ENCODE measurements at places on chromosomes 1 and 21. TPM values are rescaled to one million over a fixed set of nuclear protein-coding genes. Genes with fewer than 3 reads are reported as not detected.

The TIE1 gene
- 0.17 TPM for total RNA-seq

The CR1L gene
- not detected for total RNA-seq

The KPRP gene
- total RNA-seq = not detected

The LAX1 gene
- total RNA-seq = not detected

The LRRC53 gene
- total RNA-seq = not detected

The LHX8 gene
- total RNA-seq = under 0.01 TPM

The CDKN2C gene
- 16.7 TPM for total RNA-seq

The SPEN gene
- 19.9 TPM for total RNA-seq

The LCE1C gene
- total RNA-seq = not detected

The SORT1 gene
- 8.9 TPM for total RNA-seq

The RGS8 gene
- total RNA-seq = under 0.01 TPM

The LAD1 gene
- total RNA-seq = not detected

The DAB1 gene
- not detected for total RNA-seq

The KIF17 gene
- total RNA-seq = 1.5 TPM

The OLFML2B gene
- 7.1 TPM for total RNA-seq

The WDR77 gene
- 33.0 TPM for total RNA-seq

The NEK2 gene
- total RNA-seq = 1.5 TPM

The TNFRSF9 gene
- 0.17 TPM for total RNA-seq

The PLA2G2C gene
- not detected for total RNA-seq

The PEAR1 gene
- total RNA-seq = 5.6 TPM

The LYPLAL1 gene
- total RNA-seq = 44.8 TPM

The VHLL gene
- not detected for total RNA-seq

The FCRL1 gene
- total RNA-seq = not detected

The URB2 gene
- total RNA-seq = 6.0 TPM

The KRTAP21-2 gene
- not detected for total RNA-seq

The NOTCH2NLA gene
- total RNA-seq = 63.3 TPM

The LAPTM5 gene
- not detected for total RNA-seq

The FAAH gene
- 1.8 TPM for total RNA-seq

The TMPRSS3 gene
- total RNA-seq = not detected

The SLC22A15 gene
- total RNA-seq = 7.6 TPM

The DIO1 gene
- total RNA-seq = under 0.01 TPM

The B3GALT6 gene
- total RNA-seq = 25.5 TPM

The FAM110D gene
- total RNA-seq = not detected

The C8A gene
- under 0.01 TPM for total RNA-seq

The PDC gene
- total RNA-seq = not detected

The UBAP2L gene
- 64.7 TPM for total RNA-seq

The PRMT6 gene
- total RNA-seq = 16.7 TPM

The LYPD8 gene
- not detected for total RNA-seq

The SPRR2B gene
- total RNA-seq = not detected

The ATPAF1 gene
- 71.0 TPM for total RNA-seq

The PIP5K1A gene
- 70.8 TPM for total RNA-seq

The SPRR1A gene
- not detected for total RNA-seq

The WNT2B gene
- 3.2 TPM for total RNA-seq

The LMOD1 gene
- 22.2 TPM for total RNA-seq

The MTF1 gene
- 4.0 TPM for total RNA-seq

The ESPN gene
- under 0.01 TPM for total RNA-seq

The DENND1B gene
- total RNA-seq = 7.6 TPM

The HCRTR1 gene
- not detected for total RNA-seq

The GUCA2B gene
- total RNA-seq = not detected

The KLHDC9 gene
- 4.5 TPM for total RNA-seq

The CYP2J2 gene
- total RNA-seq = 0.29 TPM

The HMCN1 gene
- 7.4 TPM for total RNA-seq

The SLC2A5 gene
- total RNA-seq = 2.0 TPM

The BRINP2 gene
- total RNA-seq = not detected

The F3 gene
- 3.8 TPM for total RNA-seq

The FAM3B gene
- not detected for total RNA-seq

The RNU1-2 gene
- total RNA-seq = under 0.01 TPM
